HCEC 1CT (cell line): ENCODE measurements at places on chromosomes 6 and 20.
A peak's percentile ranks its signal among the peaks of the same experiment; 100 is the strongest.

DNA sequence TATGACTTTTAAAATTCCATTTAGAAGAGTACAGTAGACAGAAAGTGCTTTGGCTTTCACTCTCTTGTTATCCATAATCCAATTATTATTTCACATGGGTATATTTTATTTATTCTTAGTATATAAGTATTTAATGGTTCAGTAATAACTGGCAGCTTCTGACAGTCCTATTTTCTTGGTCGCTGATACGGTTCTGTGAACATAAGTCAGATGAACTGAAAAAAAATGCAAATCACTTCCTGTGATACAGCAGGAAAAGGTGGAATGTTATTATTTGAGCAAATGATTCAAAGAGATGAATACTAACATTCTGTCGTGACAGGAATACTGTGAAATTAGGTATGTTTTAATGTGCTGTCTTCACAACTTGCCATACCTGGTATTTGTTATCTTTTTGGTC, 132.3 kb downstream of the ARHGAP18 start:
- peak; percentile 11 for DNase-seq

GRCh38 chr6:97864366-97864765, 581.4 kb upstream of the MMS22L start:
- DNase-seq = no peak

DNA sequence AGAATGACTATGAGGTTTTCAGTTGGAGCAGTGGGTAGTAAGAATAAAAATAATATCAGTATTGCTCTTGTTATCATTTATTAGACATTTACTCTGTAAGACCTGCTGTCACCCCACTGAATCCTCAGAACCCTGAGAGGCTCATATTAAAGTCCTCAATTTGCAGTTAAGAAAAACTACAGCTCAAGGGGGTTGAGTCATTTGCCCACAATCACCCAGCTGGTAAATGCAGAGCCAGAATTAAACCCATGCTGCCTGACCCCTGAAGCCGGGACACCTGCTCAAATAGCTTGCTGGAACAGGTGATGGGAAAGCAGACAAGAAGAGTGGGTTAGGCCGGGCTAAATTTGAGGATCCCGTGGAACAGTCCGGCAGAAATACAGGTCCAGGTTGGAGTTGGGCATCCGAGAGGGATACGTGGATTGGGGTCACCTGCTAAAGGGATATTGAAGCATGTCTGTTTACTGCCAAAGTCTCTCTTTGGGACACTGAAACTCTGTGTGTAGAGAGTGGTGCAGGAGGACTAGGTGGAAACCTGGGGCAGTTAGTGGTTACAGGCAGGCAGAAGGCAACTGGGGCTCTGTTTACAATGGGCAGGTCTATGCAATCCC, 344.1 kb downstream of the CDC5L start:
- DNase-seq = no peak

GRCh38 chr20:51661609-51662178, 106.5 kb downstream of the ATP9A start:
- DNase-seq = peak; percentile 57

DNA sequence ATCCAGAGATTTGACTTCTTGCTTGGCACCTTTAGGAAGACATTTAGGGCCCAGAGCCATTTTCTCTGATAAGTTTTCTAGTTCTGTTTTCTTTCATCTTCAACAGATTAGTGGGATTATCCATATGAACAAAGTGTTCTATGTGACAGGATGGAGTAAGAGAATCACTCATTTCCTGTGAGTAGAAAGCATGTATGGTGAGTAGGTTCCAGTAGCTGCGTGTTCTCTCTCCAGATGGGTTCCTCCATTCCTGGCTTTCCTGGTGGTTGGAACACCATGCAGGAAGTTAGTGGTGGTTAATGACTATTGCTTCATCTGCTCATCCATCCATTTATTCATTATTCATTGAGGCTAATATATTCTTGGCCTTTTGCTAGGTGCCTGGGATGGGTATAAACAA, 54.0 kb downstream of the EFCAB8 start:
- peak; percentile 55 for DNase-seq

GRCh38 chr6:113190170-113190569, 667.0 kb upstream of the MARCKS start:
- DNase-seq = no peak

- DNase-seq = no peak
These were observed 33.6 kb downstream of the VGLL2 start for GRCh38 chr6:117298941-117299340.
